ENCODE measurements at places on chromosomes 1 and 21.
A peak's percentile ranks its signal among the peaks of the same experiment; 100 is the strongest.

GRCh38 chr1:201154389-201155165 lies at the start of gene TMEM9:
Gene TMEM9 (minus strand): TSS chr1:201154474. CDS start chr1:201153923, 551 bp downstream.
- peak; percentile 98 for DNase-seq

GRCh38 chr1:97647776-97648175 lies 273.1 kb downstream of the DPYD start:
- no peak for DNase-seq

DNA sequence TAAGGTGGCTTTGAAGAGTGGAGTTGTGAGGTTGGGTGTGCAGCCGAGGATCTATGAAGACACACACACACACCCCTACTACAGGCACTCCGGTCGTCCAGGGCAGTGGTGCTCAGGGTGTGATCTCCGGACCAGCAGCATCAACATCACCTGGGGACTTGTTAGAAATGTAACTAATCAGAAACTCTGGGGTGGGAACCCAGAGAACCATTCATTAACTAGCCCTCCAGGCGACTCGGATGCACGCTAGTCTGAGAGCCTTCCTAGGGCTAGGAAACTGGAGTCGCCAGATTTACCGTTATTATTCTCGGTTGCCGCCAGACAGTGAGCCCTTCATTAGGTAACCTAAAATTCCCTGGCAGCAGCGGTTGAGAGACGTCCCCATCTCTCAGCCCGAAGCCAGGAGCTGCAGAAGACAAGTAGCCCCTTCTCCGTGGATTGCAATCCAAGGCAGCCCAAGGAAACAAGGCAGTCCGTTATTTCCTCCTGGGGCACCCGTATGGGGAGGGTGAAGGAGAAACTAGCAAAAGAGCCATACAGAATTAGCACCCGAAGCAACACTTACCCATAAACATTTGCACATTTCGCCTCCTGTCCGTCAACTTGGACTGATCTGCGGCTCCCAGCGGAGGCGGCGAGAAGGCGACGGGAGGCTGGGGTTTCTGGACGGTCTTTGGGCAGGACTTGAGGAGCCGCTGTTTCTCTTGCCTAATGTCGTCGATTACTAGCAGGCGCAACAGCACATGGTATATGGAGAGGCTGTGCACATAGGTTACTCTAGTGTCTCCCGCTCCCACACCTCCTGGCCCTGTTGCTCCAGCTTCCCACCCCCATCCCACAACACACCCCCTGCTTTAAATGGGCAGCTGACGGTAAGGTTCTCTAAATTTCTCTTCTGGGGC lies 2.9 kb upstream of the CCN1 start:
- no peak for DNase-seq

- no peak for DNase-seq
Measured at GRCh38 chr1:40783001-40783905, at the start of gene KCNQ4. Gene KCNQ4 (plus strand): TSS chr1:40783787. CDS start chr1:40784094, 307 bp downstream.

DNA sequence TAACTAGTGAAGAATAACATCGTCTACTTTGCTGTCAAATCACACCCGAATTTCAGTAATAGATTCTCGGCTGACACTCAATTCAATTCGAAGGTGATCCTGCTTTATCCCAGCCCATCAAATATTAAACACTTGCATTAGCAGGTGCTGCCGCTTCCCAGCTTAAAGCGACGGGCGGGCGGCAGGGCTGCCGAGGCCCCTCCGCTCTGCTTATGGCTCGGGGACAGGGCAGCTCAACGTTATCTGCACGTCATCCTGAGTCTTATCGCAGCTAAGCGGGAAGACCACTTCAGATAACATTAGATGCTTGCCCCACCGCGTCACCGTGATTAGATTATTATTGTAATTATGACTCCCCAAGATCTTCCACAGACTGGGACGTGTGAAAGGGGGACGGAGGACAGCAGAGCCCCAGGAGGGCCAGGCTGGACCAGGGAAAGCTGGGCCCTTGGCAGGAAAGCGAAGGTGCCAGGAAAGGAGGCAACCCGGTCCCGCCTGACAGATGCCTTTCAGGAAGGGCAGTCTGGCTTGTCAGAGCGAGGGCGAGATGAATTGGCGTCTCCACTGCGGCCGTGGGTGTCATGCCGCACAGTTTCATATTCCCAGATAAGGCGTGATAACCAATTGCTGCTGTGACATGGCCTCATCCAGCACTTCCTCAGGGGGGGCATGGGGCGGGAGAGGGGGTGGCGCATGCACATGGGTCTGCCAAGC lies 37.0 kb downstream of the DMAP1 start:
- no peak for DNase-seq

DNA sequence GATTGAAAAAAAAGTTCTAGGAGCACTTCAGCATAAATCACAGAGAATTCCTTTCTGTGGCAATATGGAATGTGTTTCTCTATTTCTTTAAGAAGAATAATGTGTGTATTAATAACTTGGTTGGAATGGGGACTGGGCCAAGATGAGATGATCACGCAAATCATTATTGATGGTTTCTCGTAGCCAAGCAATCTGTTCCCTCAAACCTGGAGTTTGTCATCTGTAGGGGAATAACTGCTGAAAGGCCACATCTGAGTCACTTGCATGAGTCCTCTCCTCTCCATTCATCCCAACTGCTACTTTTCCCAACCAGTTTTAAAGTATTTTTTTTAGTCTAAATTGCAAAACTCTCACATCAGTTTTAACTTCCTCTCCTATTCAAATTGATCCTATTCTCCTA lies 480.4 kb downstream of the PLPP3 start:
- no peak for DNase-seq

GRCh38 chr1:203626910-203627246 lies 246 bp downstream of the ATP2B4 start:
- peak; percentile 75 for DNase-seq

GRCh38 chr21:46455575-46456385 lies 2.9 kb upstream of the DIP2A start:
- no peak for DNase-seq

DNA sequence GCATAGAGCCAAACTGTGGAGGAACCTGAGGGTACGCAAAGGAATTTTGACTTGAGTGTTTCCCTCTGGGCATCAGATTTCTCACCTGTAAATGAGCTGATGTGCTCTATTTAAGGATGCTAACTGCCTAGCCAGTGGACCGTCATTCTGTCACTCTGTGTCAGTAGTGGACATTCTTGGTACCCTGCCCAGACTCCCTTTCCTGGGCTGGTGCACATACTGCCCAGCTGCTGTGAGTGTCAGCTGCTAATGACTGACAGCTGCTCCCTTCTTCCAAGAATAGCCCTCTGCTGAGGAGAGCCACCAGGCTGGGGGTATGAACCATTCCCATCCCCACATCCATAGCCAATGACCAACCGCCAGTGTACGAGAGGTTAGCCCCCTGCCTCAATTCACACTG lies 193.1 kb upstream of the DAB1 start:
- DNase-seq, result no peak

GRCh38 chr1:230332575-230333066 lies 93.5 kb downstream of the PGBD5 start:
- DNase-seq, result no peak

GRCh38 chr1:208179263-208179816 lies 64.8 kb downstream of the PLXNA2 start:
- no peak for DNase-seq

DNA sequence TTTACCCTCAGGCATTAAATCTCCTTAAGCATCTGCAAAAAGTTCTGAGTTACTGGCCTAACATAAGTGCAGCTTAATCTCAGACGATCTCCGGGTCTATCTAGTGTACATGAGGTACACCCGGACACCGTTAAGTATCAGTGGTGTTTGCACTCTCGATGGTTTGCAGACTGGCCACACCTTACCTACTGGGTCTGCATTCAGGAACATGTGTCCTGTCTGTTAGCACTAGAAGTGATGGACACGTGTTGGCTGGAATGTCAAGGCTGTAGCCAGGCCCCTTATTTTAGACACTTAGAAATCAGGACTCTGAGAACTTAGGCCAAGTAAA lies 783 bp upstream of the AGL start:
- no peak for DNase-seq
